ENCODE measurements at places on chromosomes 2 and 18.

- DNase-seq = no peak
Observed at GRCh38 chr2:62928015-62928414, 122.6 kb upstream of the OTX1 start.

DNA sequence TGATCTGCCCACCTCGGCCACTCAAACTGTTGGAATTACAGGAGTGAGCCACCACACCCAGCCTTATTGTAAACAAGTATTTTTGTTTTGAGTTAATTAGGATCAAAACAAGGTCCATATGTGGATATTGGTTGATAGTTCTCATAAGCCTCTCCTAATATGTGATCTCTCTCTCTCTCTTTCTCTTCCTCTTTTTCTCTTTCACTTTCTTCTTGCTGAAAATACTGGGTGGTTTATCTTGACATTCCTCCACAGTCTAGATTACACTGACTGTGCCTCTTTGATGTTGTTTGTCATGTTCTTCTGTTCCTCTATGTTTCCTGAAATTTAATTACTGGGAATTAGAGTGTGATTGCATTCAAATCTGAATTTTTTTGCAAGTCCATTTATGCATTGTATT, 547.5 kb upstream of the NRXN1 start:
- no peak for DNase-seq

DNA sequence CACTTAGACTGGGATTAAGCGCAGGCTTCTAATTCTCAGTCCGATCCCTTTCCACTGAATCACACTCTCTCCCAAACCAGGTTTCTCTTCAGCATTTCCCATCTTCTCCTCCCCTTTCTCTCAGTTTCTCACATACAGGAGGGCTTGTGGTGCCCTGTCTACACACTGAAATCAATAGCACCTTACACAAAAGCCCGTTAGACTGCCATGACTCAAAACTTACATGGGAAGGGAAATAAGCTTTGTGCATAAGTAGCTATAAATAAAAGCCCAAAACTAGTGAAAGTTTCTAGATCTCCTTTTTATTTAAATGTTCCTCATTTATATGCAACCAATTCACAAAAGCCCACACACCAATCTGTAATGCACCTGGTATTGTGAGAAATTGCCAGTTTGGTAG, 318.4 kb downstream of the TXNL1 start:
- DNase-seq = no peak

- DNase-seq = no peak
Observed at GRCh38 chr18:27164905-27165304, 20.2 kb downstream of the CHST9 start.

- no peak for DNase-seq
Observed at GRCh38 chr2:127407091-127407490, 11.1 kb upstream of the PROC start.

DNA sequence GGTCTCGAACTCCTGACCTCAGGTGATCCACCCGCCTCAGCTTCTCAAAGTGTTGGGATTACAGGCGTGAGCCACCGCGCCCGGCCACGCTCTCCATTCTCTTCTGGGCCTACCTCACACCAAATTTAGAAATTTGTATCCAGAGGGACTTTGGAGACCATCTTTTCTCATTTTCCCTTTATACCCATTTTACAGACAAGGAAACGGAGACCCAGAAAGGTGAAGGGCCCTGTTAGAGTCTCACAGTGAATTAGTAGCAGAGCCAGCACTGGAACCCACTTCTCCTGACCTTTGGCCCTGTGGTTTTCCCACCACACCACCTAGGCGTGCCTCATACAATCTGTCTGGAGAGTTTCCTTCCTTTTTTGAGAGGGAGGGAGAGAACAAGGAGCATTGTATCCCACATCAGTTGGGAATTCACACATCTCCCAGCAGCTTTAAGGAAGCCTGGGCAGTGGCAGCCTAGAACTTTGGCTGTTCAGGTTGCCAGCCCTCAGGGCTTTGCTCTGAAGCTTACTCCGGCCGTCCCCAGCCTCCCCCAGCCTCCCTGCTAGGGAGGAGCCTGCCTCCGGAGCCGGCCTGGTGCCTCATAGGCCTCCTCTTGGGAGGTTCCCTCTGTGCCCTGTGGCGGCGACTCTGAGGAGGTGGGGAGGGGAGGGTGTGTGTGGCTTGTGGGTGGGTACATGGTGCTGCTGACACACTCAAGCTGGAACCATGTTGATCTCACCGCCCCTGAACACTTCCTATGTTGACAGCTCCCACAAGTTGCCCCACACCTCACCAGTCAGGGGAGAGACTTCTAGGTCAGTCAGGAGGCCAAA, 13.8 kb downstream of the FOSL2 start:
- peak; percentile 70 for DNase-seq

DNA sequence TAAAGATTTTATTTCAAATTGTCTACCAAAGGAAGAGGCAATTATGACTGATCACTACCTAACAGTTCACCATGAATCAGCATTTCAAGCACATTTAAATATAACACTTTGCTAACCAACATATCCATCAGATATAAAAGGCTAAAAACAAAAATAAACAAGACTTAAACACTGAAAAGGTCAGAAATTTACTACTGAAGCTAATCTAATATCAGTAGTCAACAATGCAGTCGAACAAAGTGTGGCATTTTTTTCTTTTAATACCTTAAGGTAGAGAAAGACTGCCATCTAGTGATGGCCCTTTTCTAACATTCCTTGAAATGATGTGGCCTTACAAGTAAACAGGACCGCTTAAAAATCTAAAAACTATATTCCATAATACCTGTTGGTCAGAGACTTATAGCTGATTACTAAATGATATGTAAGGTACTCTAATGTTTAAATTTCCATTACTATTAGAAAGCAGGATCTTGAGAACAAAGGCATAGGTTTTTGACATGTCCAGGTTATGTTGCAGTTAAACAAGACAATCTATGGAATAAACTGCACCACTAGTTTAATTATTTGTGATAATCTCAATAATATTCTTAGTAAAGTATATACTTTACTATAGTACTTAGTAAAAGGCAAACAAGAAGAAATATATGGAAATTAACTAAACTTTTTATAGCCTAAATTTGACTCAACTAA, 80.0 kb downstream of the EXOC6B start:
- peak; percentile 46 for DNase-seq

DNA sequence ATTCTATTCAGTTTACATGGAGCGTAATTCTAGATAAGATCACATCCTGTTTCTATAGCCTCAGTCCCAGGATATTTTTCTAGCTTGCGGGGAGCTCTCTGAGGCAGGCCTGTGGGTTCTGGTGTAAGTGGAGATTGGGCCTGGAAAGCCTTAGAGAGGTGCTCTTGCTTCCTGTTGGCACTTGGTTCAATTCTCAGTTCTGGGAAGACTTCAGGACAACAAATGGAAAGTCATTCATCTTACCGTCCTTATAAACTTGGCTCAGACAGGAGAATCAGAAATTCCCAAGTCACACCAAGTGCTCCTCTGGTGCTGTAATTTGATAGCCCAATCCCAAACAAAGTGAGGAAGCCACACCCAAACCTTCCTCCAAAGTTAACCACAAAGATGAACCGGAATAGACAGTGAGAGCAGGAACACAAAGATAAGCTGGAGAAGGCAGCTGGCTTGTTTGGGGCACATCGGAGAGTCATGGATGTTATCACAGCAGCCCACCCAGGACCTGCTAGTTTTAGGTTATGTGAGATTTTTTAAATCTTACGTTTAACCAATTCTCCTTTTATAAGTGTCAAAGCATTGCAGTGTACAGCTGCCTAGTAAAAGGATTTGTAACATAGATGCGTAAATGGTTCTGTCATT, 144.3 kb upstream of the MAP3K20 start:
- DNase-seq = no peak

- no peak for DNase-seq
Observed at GRCh38 chr2:236659758-236660150, 90.1 kb downstream of the ACKR3 start.

- no peak for DNase-seq
Observed at GRCh38 chr2:238314576-238314975, 5.7 kb upstream of the TRAF3IP1 start.

DNA sequence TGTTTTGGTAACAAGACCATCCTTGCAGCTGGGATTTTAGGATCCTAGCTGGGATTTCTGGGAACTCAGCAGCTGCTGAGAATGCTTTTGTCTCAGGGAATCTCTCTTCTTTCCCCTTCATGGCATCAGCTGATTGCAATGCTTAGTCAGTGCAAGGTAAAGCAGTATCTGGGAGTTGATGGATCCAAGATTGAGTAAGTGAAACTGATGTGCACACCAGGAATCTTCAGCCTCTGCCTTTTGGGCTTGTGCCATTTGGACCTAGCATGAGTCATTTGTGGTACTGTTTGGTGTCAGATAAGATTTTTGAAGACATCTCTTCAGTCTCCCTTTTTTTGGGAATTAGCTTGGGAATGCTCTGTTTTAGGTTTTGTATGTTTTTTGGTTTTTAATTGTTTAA, 363.3 kb upstream of the TFPI start:
- DNase-seq = no peak

- DNase-seq = no peak
Observed at GRCh38 chr2:176261136-176261535, 8.1 kb upstream of the MTX2 start.

DNA sequence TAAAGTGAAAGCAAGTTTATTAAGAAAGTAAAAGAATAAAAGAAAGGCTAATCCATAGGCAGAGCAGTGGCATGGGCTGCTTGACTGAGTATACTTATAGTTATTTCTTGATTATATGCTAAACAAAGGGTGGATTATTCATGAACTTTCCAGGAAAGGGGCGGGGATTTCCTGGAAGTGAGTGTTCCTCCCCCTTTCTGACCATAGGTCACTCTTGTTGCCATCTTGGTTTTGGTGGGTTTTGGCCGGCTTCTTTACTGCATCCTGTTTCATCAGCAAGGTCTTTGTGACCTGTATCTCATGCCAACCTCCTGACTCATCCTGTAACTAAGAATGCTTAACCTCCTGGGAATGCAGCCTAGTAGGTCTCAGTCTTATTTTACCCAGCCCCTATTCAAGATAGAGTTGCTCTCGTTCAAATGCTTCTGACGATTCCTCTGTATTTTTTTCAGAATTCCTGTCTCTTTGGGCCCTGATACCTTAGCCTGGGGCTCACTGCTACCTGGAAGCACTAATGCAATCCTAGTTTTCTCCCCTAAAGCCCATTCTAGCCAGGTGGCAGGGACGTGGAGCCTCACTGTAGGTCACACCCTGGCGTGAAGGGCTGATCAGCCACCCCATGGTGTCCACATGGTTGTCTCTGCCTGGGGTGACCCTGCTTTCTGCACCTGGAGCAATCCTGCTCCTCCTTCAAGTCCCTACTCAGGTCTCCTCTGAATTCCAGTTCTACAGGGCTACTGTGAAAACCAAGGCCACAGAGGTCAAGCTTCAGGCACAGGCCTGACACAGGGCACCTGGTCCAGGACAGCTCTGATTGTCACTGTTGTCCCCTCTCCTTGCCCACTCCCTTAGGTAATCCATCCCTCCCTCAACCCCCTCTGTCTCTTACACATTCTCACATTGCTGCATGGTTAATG, 6.0 kb upstream of the SLC35F6 start:
- DNase-seq = peak; percentile 40

DNA sequence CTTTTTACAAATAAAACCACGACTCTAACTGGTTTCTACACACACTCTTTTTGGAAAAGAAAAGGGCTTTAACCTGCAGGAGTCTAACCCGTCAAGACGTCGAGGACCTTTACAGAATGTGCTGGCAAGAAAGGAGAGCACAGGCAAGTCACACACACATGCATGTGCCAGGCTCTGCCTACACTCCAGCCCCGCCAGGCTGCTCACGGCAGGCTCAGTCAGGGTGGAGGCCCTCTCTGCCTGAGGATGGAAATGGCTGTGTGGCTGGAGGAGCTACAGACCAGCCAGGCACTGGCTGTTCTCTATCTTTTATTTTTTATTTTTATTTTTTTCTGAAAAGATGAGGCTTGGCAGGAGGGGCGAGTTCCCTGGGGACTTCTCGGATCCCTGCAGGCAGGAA, 10.2 kb downstream of the SIX3 start:
- DNase-seq = no peak

DNA sequence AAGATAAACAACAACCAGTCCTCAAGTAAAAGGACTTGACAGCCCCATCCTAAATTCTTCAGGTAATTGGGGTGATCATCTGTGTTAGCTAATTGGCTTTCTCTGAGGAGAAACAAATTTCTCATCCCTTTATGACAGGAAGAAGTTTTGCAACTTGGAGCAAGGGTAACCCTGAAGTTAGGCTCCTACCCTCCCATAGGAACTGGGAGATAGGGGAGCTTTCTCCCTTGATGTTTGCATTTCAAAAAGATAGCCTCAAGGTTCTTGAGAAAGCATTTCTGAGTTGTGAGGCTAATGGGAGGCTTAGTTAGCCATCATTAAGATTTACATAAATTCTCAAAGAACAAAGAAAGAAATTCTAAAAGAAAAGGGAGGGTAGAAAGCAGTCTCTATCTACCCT, 95.4 kb downstream of the MAP2 start:
- DNase-seq = no peak

GRCh38 chr18:63175264-63175663, 144.3 kb downstream of the BCL2 start:
- DNase-seq = no peak

- DNase-seq = no peak
Observed at GRCh38 chr2:62201307-62201706, 5.4 kb downstream of the B3GNT2 start.

- no peak for DNase-seq
Observed at GRCh38 chr2:8643250-8643995, 38.4 kb upstream of the ID2 start.

DNA sequence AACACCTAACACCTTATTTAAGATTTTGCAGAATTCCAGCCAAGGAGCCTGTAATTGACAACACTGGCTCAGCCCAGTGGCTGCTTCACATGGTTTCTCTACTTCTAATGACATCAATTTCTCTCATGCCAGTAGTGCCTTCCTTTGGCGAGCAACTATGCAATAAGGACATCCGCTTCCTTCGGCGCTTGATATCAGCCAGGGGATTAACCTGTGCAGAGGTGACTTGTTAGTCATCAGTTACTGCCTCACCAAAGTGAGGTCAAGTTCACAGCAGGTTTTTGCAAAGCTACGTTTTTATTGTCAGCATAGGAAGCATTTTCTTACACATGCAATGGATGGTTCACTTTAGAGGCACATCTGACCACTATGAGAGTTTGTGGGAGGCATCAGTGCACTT, 24.0 kb upstream of the EDAR start:
- no peak for DNase-seq

- peak; percentile 35 for DNase-seq
Observed at GRCh38 chr2:144131042-144131441, 388.9 kb downstream of the ZEB2 start.

- peak; percentile 81 for DNase-seq
Observed at GRCh38 chr2:225002039-225002655, 40.1 kb downstream of the DOCK10 start.

GRCh38 chr2:127984551-127984950, 43.3 kb downstream of the SAP130 start:
- no peak for DNase-seq

GRCh38 chr2:227480528-227480927, 8.6 kb downstream of the AGFG1 start:
- no peak for DNase-seq

DNA sequence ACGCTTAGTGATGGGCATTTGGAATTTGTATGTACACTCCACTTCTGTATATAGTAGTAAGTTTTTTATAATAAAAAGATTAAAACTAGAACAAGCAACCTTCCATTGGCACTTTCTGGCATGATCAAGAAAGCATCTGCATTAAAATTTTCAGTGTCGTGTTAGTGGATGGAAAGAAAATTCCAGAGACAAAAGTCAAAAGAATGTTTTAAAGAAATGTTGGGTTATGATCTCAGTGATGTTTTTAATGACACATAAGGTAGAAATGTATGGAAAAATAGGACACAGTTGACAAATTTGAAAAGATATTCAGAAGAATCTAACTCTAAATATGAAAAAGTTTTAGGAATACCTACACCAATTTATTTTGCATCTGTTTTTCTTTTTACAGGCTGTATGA, 126.1 kb upstream of the FAM117B start:
- DNase-seq = no peak

GRCh38 chr2:43326101-43326825, 99.9 kb upstream of the ZFP36L2 start:
- no peak for DNase-seq

Data from activated CD4-positive, alpha-beta T cell treated with anti-CD3 and anti-CD28 coated beads, Interleukin-2, Interleukin-4, amounts not matched to agents 100 ng/mL and 50 ng/mL, durations not matched to agents 16 hours and 8 hours (primary cell).